ENCODE measurements at places on chromosomes 7 and 10. TPM values are rescaled to one million over a fixed set of nuclear protein-coding genes. Genes with fewer than 3 reads are reported as not detected.

The ITIH5 gene
- polyA plus RNA-seq: 6.5 TPM

The SYT15B gene
- polyA plus RNA-seq: 0.13 TPM

The GNAT3 gene
- not detected for polyA plus RNA-seq

The FRG2B gene
- polyA plus RNA-seq: not detected

The TACC2 gene
- polyA plus RNA-seq: 21.2 TPM

The HYAL4 gene
- polyA plus RNA-seq: not detected
